ENCODE measurements at places on chromosomes 11 and 22.

- DNase-seq, result no peak
Observed at GRCh38 chr22:46478083-46478551, 59.3 kb downstream of the CELSR1 start.

DNA sequence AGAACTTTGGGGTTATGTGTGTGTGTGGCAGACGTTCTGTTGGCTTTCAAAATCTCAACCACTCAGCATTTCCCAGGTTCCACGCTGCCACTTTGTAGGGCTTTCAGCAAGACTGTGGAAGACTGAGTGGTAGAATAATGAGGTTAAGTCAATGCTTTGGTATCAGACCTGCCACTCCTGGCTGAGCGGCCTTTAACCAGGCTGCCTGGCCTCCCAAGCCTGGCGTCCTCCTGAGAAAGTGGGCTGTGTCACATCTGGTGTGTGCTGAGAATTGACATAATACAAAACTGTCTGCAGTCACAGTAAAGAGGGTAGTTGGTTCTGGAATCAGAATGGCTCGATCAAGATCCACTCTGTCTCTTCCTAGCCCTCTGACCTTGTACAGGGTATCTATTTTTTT is 126.5 kb downstream of the DBX1 start:
- no peak for DNase-seq

GRCh38 chr11:69106031-69106811 is 49.5 kb upstream of the SMIM38 start:
- DNase-seq, result no peak

GRCh38 chr11:116935514-116935913 is 98.1 kb upstream of the APOA1 start:
- no peak for DNase-seq

DNA sequence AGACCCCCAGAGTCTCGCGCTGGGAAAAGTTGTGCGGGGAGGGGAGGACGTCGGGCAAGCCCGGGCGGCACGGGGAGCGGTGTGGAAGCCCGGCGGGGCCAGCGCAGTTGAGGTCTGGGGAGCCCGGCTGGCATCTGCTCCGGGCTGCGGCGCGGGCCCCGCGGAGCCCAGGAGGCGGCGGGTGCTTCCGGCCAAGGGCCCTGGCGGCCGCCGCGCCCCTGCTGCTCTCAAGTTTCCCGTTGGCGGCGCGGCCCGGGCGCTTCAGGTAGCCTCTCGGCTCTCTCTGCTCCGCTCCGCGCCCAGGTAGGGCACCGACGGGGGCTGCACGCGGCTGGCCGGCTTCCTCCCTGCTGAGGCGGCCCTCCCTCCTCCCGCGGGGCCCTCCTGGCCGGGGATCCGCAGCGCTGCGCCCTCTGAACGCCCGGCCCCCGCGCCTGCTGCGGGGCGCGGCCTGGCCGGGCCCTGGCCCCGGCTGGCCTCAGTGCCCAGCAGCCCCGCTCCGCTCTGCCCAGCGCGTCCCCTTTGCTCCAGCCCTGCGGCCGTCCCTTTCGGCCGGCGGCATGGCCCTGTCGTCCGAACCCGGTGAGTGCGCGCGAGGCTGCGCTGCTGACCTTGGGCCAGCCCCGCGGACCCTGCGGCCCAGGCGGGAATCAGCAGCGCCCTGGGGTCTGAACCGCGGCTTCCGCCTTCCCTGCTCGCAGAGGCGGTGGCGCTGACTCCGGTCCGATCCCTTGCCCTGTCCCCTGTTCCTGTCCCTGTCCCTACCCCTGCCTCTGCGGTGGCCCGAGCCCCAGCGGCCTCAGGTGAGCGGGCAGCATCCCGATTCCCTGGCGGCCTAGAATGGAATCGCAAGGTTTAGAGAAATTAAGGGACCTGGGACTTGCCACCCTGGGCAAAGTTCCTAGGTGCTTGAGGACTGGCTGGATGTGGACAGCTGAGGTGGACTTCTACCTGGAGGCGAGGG is 4.3 kb upstream of the AMPD3 start:
- no peak for DNase-seq

- no peak for DNase-seq
Observed at GRCh38 chr11:131354251-131354701, 16.1 kb upstream of the NTM start.

- DNase-seq, result no peak
Observed at GRCh38 chr11:118227865-118228785, 3.3 kb upstream of the JAML start.

- peak; percentile 26 for DNase-seq
Observed at GRCh38 chr11:6315811-6316425, 4.4 kb downstream of the CAVIN3 start.

DNA sequence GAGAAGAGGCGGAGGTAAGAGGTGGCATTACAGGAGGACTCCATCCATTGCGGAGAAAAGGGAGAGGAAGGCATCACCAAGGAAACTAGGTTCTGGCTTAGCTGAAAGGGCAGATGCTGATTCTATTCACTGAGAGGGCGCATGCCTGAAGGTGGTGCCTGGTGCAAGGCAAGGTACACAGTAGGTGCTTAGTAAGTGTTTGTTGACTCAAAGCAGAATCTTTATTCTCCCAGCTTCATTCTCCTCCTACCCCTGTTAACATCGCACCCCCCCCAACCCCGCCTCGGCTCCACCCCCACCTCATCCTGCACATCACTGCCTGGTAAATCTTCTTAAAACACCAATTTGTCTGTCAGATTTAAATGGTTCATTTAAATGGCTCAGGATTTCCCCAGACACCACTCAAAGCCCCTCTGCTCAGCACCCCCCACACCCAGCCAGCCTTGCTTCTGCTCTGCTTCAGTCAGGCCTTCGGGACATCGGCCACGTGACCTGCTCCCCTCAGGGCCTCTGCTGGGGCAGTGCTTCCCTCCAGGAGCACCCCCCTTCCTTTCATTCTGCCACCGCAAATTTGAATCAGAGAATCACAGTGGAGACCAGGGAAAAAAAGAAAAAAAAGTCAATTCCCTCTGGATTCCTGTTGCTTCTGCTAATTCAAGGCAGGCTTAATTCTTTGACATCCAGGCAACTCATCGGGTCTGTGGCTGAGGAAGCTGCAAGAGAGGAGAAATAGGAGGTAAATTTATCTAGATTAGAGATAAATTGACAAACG is 17.8 kb upstream of the RCN1 start:
- no peak for DNase-seq

- no peak for DNase-seq
Observed at GRCh38 chr11:34427186-34427805, 11.4 kb upstream of the CAT start.

DNA sequence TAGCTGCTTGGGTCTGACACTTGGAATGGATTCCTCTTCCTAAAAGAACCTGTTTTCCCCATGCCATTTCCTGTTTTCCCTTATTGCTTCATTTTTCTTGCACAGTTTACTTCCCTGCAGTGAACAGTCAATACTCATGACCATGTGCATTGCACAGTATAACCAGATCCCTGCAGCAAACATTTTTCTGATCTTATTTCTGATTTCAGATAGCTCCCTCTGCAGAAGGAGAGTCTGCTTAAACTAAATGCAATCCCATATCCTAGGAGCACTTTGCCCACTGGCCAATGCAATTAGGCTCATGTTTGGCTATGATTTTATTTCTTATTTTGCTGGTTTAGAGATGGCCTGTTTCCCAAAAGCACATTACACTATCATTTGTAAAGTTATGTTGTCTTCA is 96.7 kb upstream of the CD44 start:
- no peak for DNase-seq

DNA sequence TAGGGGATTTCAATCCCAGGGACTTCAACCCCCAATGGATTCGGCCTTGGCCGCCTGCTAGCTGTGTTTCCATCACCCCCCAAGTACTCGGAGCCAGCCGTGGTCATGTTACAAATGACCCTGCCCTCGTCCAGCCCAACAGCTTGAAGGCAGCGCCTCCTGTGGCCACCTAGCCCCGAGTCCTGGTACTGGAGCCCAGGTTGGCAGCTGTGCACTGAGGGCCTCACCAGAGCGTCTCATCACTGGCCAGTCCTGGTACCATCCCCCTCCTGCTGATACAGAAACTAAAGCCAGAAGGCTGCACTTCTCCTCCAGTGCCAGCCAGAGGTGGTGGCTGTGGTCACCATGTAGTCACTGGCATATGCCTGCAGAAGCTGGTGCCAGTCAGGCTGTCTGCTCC is 44.9 kb upstream of the FADD start:
- no peak for DNase-seq

DNA sequence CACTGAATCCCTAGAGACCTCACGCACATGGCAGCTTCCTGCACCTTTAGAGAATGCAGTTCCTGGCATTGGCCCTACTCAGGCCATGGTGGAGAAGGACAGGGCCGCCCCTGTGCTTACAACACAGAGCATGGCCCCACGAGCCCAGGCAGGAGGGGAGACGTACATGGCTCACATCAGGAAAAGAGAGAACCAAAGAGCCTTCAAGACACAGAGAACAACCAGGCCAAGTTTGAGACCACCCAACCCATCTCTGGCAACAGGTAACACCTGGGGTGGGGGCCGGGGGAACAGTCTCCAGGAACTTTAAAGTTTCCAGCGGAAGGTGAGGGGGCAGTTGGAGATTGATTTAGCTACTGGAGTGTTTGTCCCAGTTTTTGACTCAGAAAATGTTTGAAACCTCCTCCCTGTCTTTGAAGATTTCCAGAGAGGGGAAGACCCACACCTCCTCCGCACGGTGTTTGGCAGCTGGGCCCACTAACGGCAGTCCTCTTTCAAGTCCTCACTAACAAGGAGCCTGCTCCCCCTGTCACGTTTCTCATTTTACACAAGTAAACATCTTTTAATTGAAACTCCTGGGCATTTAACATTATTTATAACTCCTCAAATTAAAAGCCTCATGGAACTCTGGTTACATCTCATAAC is 1423.8 kb downstream of the TBC1D22A start:
- no peak for DNase-seq

GRCh38 chr22:20989323-20990138 is 7.4 kb downstream of the LZTR1 start:
- no peak for DNase-seq

- no peak for DNase-seq
Observed at GRCh38 chr11:37465221-37465620, 867.2 kb upstream of the RAG2 start.

GRCh38 chr11:129237880-129238638 is 45.9 kb upstream of the ARHGAP32 start:
- DNase-seq, result no peak

DNA sequence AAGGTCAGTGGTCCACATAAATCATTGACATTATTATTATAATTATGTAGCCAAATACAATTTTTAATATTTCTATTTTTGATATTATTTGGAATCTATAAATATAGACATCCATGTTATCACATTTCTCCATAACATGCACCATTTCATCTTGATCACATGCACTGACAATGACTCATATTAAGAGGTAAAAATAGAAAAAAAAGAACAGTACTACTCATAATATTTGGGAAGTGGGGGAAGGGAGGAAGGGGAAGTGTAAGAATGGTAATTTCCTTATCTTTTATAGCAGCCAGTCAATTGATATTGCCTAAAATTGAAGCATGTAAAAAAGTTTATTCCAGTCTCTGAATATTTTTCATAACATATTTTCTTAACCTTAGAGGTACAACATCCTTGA is 72.3 kb downstream of the ADM start:
- DNase-seq, result no peak

GRCh38 chr11:121140369-121140768 is 39.3 kb downstream of the TECTA start:
- DNase-seq, result no peak

Data from stimulated activated CD4-positive, alpha-beta T cell treated with anti-CD3 and anti-CD28 coated beads, Interleukin-4, amount 100 ng/mL, for 48 hours (primary cell).